NCI-H2081 (cell line): ENCODE measurements at places on chromosomes 6 and 20.
A peak's percentile ranks its signal among the peaks of the same experiment; 100 is the strongest.

GRCh38 chr20:47642118-47642517 is 140.4 kb downstream of the NCOA3 start:
- no peak for DNase-seq

- DNase-seq: peak; percentile 74
Measured at GRCh38 chr6:46848684-46849360, 55.6 kb downstream of the MEP1A start.

- DNase-seq: no peak
Measured at GRCh38 chr20:46897328-46897880, 2.8 kb downstream of the EYA2 start.

DNA sequence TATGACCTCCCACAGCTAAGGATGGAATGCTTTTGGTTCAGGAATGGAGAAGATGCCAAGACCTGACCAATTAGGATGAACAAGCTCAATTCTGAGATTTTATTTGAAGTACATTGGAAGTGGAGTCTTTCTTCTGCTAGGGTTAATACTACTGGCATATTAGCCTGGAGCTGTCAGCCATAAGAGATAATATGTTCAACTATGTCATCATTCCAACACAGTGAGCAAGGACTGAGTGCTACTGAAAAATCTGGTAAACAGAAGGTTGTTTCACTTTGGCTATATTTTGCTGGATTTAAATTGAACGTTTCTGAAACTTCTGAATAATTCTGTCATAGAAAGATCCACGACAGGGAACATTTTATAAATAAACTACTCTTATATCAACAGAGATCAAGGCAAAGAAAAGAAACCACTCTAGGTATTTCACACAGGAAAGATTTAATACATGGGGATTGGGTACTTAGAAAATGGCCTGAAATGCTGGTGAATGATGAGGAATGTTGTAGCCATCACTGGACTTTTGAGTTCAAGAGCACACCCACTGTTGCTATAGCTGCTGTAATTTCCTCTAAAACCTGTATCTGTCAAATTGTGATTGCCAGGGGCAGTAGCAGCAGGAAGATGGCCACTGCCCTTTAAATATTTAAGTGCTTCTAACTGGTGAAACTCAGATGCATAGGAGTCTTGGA is 200.5 kb downstream of the PLCB4 start:
- no peak for DNase-seq

- DNase-seq: no peak
Measured at GRCh38 chr6:47377971-47378370, 68.3 kb upstream of the TNFRSF21 start.

DNA sequence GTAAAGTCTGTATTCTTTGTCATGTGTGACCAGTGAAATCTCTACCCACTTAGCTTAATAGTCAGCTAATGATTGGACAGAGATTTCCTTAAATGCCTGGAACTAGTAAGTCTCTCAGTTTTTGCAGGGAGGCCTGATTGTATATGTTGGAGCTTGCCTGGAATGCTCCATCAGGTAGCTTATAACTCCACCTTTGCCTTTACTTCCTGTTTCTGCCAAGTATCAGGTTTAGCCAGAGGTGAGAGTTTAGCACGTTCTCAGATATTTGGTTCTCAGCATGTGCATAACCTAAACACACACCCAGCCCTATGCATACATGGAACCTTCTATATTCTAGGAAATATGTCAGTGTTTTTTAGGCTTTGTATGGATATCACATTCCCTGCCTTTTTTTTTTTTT is 435.3 kb downstream of the CDKAL1 start:
- DNase-seq: peak; percentile 54
